RCC 7860 (cell line): ENCODE measurements at places on chromosomes 1 and 21.

GRCh38 chr1:18901952-18902522 lies 318 bp downstream of the ALDH4A1 start:
- DNase-seq, result no peak

DNA sequence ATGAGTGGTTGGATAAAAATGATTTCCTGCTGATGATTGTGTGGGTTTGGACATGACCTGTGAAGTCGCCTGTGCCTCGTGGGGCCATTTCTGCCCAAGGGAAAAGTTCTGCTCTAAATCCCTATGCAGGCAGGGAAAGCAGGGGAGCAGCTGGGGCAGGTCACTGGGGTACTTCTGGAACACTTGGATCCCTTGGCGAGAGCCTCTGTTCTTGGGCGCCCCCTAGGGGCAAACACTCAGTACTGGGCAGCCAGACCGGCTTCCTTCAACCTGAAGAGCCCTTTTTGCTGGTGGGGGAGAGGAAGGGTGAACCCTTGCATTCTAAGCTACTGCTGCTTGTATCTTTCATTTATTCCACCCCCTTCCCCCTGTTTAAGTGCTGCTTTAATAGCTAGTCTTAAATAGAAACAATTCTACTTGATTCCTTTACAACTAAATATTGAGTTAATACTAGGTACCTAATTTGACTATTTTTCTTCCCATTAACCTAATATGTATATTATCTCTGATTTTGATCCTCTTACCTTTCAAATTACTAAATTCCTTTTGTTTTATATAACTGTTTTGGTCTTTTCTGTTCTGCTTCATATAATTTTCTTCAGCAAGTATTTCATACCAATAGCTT lies 5.1 kb upstream of the CLEC20A start:
- peak; percentile 39 for DNase-seq

- DNase-seq, result no peak
Observed at GRCh38 chr1:53631622-53632310, 107.2 kb downstream of the GLIS1 start.

DNA sequence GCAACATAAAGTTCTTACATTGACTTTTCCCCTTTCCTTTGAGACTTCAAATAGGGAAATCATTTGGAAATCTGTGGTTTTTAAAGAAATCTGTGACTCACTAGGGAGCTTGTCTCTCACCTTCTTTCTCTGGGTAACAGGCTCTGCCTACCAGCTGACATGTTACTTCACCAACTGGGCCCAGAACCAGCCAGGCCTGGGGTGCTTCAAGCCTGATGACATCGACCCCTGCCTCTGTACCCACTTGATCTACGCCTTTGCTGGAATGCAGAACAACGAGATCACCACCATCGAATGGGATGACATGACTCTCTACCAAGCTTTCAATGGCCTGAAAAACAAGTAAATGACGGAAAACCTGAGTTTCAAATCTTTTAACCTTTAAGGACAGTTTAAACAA lies 9.2 kb upstream of the CHIA start:
- no peak for DNase-seq

- peak; percentile 23 for DNase-seq
Observed at GRCh38 chr21:26881504-26882228, 36.5 kb upstream of the ADAMTS1 start.
